ENCODE measurements at places on chromosomes 5 and 9.

GRCh38 chr9:130945173-130945572, 6.1 kb upstream of the FIBCD1 start:
- DNase-seq, result no peak

- DNase-seq, result no peak
Measured at GRCh38 chr5:56088967-56089829, 94.4 kb upstream of the IL6ST start.

- DNase-seq, result peak; percentile 61
Measured at GRCh38 chr5:123090661-123091297, 1.7 kb downstream of the PRDM6 start.

DNA sequence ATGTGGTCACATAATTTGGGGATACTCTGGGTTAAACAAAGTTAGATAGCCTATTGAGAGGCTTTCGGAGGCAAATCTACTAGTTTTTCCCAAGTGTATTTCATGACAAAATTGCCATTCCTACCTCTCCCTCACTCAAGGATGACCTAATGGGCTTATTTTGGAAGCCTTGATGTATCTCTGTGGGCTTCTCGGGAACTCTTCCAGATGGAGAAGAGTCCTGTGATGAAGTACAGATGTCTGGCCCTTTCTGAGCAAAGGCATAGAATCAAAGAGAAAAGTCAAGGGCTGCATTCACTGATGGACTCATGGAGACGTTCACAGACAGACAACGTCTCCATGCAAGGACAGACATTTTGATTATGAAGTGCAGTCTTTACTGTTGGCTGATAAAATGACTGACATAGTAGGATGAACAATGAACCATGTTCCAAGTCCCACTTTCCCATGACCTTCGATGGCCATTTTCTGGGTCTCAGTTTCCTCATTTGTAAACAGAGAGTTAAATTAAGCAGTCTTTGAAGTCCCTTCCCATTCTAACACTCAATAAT, 347.2 kb upstream of the CD180 start:
- no peak for DNase-seq

- DNase-seq, result no peak
Measured at GRCh38 chr5:66242050-66242715, 98.1 kb downstream of the SREK1 start.

GRCh38 chr5:1322955-1323802, 21.7 kb downstream of the CLPTM1L start:
- DNase-seq, result no peak

DNA sequence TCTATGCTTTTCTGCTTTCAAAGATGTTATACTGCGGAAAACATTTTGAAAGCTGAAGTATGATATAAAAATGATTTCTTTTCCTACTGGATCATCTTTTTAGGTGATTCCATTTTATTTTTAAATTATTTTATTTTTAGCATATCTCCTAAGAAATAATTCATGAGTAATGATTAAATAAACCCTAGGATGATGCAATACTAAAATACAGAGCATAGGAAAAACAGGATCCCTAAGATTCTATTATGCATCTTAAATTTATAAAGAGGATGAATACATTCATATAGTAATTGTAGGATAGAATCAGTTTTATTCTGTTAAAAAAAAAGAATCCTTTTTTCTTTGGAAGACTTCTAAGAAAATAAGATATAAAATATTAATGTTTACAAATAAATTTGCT, 10.9 kb downstream of the POLK start:
- DNase-seq, result no peak

- DNase-seq, result no peak
Measured at GRCh38 chr9:69569738-69570451, 102.3 kb downstream of the APBA1 start.

DNA sequence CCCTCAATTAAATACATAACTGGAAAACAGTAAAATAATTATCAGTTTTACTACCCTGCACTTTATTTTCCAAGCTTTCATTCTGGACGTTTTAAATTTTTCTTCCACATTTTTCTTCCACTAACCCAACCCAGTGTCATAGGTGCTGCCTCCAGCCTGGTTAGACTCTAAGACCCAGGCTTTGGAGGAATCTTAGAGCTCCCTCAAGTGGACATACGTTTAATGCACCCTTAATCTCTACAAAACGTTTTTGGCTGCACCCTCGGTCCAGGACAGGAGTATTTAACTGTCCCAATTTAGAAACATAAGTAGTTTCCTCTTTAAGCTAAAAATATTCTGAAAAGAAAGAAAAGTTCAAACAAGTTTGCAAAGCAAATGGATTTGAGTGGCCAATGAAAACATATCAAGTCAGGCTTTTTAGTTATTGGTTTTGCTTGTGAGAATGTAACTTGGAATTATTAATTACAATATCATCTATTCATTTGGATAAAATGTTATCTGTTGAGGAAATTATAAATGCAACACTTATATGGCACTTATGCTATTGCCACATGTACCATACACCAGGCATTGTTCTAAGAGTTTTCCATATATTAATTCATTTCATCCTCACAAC, 38.9 kb downstream of the CDH6 start:
- no peak for DNase-seq

GRCh38 chr9:95477441-95477840, 39.3 kb downstream of the PTCH1 start:
- DNase-seq, result no peak

DNA sequence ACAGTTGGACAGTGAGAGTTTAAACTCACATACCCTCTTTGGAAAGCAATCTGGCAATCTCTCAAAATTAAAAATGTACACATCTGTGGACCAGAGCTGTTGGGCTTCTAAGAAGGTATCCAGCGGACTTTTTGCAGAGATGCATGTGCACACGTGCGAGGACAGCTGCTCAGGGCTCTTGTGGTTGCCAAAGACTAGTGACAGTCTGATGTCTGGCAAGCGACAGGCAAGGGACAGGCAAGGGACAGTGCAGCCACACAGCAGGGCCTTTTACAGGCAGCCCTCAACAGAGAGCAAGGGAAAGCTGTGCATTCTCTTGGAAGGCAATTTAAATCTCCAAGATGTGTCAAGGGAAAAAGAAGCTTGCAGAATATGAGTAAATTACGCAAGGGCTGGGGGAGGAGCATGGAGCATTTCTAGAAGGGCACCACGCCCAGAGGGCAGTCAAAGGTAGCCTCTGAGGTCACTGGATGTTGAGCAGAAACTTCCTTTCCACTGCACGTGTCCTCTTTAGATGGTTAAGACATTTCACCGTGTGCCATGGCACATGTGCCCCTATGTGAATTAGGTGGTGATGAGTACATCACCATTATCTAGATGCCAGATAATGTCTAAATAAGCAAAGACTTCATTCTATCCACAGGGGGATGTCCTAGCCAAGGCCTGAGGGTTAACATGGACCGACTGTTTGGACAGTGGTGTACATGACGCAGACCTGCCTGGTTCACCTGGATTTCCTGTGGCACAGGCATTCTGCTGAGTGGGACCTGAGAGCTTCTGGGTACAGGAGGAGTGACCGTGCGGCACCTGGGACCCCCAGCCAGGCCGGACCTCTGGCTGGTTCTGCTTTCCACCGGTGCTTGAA, 9.1 kb downstream of the GFPT2 start:
- DNase-seq, result no peak

GRCh38 chr9:92671323-92671722, 1.4 kb upstream of the IPPK start:
- no peak for DNase-seq

DNA sequence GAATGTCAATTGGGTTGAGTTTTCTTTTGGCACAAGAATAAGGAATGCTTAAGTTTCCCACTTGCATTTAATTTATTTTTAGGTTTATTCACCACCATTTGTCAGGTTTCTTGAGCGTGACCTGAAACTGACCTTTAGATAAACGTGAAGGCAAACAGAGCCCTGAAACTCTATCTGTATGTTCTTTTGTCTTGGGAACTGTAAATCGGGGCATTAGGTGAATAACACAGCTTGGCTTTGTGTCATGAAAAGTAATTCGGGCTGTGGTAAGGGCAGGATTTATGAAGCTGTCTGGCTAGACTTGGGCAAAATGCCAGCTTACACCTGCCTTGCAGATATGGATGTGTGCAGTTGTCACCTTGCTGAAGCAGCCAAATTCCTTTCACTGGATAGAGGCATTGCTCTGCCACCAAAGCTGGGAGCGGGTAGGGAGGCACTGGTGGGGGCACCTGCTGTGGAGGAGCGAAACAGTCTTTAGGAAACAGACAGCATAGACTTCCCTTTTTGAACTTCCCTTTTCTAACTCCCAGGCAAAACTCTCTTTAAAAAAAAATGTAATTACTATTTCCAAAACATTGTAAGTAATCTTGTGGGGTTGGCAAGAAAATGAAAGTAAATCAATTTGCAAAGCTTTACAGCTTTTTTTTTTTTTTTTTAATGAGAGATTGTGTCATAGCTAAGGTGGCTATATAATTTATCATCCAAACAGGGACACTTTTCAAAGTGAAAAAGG, 545.2 kb downstream of the CSNK1G3 start:
- DNase-seq, result no peak

DNA sequence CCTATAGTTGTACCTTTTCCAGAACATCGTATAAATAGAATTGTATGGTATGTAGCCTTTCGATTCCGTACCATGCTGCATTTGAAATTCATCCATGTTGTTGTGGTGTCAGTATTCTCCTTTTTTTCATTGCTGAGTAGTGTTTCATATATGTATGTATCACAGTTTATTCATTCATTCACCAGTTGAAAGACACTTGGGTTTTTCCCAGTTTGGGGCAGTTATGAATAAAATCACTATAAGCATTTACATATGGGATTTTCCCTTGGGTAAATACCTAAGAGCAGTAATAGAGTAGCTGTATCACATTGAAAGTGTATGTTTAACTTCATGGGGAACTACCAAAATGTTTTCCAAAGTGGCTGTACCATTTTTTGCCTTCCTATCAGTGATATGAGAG, 16.1 kb upstream of the FKTN start:
- DNase-seq, result no peak

DNA sequence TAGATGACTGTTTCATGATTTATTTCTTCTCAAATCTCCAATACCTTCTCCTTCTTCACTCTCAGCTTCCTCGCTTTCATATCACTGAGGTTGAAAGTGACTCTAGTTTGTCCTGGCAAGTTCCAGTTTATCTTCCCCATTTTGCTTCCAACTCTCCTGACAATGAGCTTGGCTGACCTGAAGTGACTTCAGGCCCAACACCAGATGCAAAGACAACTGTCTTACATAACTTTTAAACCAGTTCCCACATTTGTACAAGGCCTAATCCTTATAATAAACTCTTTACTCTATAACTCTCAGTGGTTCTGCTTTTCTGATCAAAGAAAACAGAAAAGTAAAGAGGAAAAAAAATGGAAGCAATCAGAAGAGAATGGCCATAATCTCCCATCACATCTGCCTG, 22.0 kb downstream of the GNG10 start:
- DNase-seq, result no peak

GRCh38 chr5:157164521-157164920, 1.5 kb downstream of the GARIN3 start:
- DNase-seq, result no peak

DNA sequence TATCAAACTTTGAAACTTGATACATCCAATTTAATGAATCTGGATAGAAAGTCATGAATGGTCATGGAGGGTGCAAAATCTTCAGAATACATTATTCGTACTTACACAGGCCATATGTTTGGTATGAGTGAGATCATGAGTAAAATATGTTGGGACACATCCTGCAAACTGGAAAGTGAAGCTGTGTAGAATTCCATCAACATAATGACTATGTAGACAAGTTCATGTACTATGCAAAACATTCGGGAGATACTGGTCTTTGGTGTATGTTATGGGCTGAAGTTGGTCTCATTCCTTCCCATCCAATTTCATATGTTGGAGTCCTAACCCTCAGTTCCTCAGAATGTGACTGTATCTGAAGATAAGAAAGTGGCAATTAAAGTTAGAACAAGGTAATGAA, 18.1 kb upstream of the CTNND2 start:
- DNase-seq, result no peak

GRCh38 chr5:36796155-36796554, 80.4 kb upstream of the NIPBL start:
- DNase-seq, result no peak

- no peak for DNase-seq
Measured at GRCh38 chr5:82406205-82406773, 128.1 kb upstream of the RPS23 start.

DNA sequence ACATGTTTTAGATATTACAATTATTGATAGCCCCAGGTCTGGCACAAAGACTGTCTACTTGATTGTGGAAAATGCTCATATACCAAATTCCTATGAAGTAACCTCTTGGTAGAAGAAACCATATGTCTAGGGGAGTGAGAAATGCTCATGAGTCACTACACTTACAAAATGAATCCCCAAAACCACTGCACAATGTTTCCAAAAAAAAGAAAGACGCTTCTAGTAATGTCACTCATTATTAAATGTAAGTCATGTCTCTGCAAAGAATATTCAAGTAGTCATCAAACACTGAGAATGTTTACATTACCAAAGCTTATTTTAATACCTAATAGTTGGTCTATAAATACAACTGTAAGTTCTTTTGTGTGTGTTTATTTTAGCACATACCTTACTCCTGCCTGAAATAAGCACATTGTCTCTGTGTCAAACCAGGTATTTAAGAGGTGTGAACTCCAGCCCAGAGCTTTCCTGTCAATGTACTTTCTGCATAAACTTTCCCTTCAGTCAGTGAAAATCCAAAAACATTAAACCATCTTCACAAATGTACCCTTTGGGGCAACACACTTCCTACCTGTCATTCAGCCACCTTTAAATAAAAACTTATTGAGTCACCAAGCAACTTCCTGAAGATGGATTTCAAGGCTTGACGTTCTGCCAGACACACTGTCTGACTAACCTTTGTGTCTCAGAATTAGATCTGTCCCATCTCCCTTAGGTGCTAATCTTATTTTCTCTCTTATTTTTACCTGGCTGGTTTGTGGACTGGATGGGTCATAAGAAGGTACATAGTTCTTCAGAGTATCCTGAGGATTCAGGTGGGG, 194.0 kb downstream of the NFIB start:
- no peak for DNase-seq

- no peak for DNase-seq
Measured at GRCh38 chr9:137434498-137435380, 6.4 kb downstream of the ENTPD8 start.

GRCh38 chr9:38057416-38058195, 11.4 kb downstream of the SHB start:
- DNase-seq, result no peak

GRCh38 chr5:44891116-44891515, 82.4 kb downstream of the MRPS30 start:
- DNase-seq, result no peak

DNA sequence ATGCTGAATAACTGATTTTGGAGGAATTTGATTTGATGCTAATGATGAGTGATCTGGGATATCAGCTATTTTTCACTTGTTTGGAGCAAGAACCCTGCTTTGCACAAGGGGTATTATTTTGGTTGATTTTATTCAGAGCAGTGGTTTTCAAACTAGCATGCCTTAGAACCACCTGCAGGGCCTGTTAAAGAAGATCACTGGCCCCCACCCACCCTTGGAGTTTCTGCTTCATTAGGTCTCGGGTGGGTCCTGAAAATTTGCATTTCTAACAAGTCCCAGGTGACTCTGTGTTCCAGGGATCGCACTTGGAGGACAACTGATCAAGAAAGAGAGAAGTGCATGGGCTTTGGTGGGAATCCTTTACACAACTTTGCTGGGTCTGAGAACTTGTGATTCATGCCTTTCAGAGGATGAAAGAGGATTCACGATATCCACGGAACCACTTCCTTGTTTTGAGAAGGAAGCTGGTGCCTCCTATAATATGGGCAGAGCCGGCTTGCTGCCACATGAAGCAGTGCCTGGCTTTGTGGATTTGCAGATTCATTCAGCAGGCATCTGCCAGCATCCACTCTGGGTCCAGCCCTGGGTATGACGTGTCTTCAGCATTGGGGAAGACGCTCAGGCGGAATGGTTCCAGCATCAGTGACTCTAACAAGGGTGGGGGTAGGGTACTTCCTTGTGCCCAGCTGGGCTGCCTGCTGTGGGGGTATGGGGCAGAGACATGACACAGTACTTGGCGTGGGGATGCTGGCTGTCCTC, 106.6 kb upstream of the PITX1 start:
- DNase-seq, result no peak

Measured in ecto neural progenitor cell (in vitro differentiated cells).